ENCODE measurements at places on chromosomes 13 and 19.
A peak's percentile ranks its signal among the peaks of the same experiment; 100 is the strongest.

- no peak for DNase-seq
Measured at GRCh38 chr19:48480183-48480557, 11.0 kb downstream of the CYTH2 start.

GRCh38 chr13:59588717-59589067 lies 575.0 kb downstream of the DIAPH3 start:
- DNase-seq: no peak

DNA sequence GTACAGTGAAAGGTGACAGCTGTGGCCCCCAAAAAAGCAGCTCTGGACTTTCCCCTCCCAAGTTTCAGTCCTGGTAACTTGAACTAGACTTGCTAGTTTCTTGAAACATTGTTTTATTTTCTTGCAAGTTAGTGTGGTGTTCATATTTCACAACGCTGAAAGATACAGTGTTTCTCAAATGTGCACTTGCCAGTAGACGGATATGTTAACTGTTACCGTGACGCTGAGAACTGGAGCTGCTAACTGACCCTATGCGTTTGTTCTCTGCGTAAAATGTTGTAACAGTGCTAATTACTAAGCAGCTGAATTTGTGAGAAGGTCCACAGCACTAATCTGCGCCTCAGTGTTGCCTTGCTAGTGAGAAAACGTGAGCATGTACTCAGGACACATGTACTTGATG lies 79.6 kb downstream of the GGACT start:
- DNase-seq: no peak

DNA sequence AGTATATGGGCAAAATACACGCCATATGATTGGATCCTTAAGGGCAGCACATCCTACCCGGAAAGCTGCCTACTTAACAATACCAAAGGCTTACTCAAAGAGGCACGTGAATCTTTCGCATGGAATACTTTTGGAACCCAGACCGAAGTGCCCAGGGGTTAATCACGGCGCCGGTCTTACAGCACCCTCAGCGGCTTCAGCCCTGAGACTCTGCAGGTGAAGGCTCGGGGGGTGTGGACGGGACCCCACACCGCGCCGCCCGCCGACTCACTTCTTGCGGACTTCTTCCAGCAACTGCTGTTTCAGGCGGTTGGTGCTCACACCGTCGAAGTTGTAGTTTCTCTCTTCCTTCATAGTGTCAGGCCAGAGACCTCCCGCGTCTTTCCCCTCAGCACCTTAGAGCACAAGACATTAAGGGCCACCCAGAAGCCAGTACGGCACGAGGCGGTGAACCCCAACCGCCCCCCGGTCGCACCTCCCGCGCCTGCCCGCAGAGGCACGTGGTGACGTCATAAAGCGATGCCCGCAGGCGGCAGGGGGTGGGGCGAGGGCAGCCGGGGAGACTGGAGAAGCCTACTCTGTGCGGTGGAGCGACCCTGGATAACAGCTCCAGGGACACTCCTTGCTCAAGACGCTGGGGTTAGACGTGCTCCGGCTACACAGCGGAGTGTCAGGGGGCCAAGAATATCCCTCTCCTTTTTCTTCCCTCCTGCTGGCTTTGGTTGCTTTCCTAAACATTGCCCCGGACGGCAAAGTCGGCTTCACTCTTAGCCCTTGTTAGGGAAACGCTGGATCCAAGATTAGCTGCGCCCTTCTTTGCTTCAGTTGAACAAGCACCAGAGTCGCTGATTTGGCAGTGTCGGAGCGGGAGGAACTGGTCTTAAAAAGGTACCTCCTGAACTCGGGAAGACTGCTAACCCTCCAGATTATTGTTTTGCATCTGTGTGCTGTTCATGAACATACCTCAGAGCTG lies at the start of gene CCDC169:
Gene CCDC169 (minus strand): TSS at position 449 of the 973 bp plus-strand sequence. CDS start 95 bp downstream, at position 354.
- peak; percentile 18 for DNase-seq

DNA sequence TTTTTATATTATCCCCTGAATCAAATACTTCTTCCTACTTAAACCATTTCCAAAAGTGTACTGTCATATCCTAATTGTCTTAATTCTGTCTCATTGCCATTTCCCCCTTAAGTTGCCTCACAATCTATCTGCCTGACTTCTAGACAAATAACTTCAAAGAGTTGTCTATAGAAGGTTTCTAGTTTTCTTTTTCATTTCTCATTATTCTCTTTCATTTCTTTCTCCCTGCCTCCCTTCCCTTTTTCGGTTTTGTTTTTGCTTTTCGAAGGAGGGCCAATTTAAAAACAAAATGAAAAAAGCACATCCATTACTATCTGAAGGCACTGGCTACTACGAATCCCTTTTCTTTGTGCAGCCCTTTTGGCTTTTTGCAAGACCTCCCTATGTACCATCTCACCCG lies 367.2 kb downstream of the DNAJC15 start:
- DNase-seq: no peak

DNA sequence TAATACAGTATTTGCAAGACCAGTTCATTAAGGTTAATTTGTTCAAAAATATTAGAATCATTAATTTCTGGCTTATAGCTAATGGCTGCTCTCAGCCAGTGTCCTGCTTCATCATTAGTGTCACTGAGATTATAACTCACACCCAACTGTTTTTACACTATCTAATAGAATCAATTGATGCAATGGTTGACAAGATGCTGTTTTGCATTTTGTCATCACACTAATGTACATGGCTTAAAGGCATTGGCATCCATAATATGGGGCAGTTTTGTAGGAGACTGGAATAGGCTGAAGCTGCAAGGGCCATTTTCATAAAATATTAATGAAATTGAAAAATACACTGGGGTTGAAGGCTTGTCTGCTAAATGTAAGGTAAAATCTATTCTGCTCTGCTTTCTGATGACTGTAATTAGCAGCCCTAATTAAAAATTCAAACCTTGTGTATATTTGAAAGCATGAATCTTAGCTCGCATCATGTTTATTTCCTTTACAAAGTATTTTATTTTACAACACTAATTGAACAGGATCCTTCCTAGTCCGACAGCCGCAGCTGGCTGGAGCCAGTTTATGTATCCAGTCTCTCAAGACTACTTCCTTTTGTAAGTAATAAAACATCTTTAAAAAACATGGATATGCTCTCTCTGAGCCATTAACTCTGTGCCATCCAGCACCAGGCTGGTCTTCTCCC lies 296.7 kb downstream of the POU4F1 start:
- no peak for DNase-seq

- no peak for DNase-seq
Measured at GRCh38 chr19:16359074-16359473, 34.4 kb downstream of the KLF2 start.

GRCh38 chr13:39540929-39541605 lies 61.9 kb downstream of the LHFPL6 start:
- DNase-seq: no peak
